Activated CD4-positive, alpha-beta T cell treated with anti-CD3 and anti-CD28 coated beads for 1 hour (primary cell): ENCODE measurements at places on chromosomes 1 and 21.

- no peak for DNase-seq
Observed at GRCh38 chr21:39037807-39038405, 145.3 kb downstream of the PSMG1 start.

DNA sequence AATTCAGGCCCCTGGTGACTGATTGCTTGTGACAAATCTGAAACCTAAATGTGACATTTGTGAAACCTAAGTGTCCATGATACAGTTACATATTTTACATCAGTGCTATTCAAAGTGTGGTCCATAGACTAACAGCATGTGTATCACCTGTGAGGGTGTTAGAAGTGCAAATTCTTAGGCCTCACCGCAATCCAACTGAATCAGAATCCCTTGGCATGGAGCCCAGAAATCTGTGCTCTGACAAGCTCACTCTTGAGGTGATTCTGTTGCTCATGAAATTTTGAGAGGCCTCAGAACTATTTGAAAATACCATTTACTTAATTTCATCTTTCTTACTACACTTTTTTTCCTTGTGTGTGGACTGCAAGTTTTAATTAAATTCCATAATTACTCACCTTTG is 587.9 kb downstream of the ADGRL2 start:
- no peak for DNase-seq

DNA sequence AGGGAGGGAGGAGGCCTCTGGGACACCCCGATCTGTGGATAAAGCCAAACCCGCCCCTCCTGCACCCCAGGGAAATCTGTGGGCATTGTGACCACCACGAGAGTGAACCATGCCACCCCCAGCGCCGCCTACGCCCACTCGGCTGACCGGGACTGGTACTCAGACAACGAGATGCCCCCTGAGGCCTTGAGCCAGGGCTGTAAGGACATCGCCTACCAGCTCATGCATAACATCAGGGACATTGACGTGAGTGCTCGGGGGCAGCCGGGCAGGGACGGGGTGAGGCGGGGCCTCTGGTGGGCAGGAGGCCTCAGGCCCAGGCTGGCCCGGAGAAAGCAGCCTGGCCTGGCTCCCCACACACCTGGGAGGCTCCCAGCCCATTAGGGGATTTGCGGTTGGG is 54.7 kb downstream of the ALPL start:
- no peak for DNase-seq

DNA sequence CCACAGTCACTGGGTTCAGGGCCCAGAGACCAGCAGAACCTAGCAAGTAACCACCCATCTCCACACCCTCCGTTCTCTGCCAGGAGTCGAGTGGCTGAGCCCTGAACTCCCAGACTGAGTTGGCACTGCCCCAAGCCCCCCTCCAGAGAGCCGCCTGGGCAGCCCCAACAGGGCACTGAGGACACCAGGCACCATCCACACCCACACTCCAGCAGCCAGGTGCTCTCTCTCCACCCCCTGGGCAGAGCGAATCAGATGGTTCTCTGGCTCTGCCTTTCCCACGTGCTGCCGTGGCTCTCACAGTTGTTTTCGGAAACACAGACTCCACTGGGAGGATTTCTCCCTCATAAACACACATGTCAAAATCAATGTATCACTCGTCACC is 13.6 kb downstream of the WDR4 start:
- DNase-seq = no peak

DNA sequence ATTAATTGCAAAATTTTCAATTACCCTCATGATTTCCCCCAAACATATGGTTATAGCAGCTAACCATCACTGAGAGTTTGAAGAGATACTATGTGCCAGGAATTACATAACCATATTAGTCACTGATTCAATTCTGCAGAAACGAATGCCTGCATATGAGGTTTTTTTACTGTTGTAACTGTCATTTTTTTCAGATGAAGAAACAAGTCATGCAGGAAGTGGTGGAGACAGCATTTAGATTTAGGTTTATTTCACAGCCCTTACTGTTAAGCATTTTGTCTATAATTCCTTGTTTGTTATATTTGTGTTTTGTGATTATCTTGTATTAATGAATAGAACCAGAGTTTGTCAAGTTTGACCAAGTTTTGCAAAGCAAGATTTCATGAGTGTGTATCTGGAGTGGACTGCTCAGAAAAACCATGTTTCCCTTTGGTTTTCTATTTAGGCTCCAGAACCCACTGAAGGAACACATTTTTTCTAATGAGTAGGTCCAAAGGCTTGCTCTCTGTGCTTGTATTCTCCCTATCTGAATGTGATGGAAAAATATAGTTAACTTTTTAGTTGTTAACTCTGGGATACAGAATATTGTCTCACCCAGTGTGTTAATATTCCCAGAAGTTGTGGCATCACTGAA is 308.5 kb upstream of the ADAMTS5 start:
- no peak for DNase-seq

- no peak for DNase-seq
Observed at GRCh38 chr1:117669572-117669971, 63.7 kb downstream of the TENT5C start.

DNA sequence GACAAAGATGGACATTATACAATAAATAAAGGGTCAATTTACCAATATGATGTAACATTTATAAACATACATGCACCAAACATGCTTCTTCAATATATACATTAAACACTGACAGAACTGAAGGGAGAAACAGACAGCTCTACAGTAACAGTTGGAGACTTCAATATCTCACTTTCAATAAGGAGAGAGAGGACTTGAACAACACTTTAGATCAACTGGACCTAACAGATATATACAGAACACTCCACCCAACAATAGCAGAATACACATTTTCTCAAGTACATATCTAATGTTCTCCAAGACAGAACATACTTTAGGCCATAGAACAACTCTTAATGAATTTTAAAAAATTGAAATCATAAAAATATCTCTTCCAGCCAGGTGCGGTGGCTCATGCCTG is 50.6 kb upstream of the TTC39A start:
- DNase-seq = no peak

DNA sequence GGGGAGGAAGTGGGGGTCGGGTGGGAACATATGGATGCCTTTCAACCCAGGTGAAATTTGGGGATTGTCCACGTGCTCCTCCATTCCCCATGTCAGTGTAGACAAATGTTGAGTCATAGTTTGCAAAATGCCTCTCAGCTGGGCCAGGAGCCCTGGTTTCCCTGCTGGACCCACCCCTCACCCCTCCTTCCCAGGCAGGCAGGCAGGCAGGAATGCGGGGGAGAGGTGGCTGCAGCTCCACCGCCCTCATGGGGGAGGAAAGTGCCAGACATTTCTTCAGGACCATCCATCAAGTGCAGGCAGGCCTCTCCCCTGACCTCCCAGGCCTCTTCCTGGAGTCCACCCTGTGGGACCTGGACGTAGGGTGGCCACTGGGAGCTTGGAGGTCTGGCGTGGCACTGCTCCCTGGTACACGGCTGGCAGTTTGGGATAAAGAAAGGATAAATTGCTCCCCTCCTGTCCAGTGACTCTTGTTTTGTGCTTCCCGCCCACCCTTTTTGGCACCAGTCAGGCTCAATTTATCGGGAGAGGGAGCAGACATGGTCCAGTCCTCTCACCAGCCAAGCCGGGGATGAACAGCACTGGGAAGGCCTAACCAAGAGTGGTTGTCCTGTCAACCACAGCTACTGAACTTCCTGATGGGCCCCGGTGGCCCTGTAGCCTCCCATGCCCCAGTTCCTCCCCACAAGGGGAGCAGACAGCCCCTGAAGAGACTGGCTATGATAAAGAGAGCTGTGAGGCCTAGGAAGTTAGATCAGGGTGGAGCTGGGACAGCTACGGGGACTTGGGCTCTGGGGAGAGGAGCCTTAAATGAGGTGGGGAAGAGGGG is 18.9 kb downstream of the NPR1 start:
- DNase-seq = no peak

DNA sequence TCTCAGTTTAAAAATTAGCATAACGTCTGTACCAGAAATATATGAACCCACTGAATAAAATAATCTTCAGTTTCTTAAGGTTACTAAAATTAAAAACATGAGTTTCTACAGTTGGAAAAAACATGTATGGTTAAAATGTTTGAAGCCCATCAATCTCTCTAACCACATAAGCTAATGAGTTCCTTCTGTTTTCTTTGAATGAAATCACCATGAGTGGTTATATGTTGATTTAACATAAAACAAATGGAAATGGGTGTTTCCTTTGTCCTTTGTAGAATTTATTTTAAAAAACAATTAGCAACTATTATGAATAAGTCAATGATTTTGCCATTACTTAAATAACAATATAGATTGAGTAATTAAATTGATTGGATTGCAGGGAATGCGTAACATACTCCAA is 3.0 kb upstream of the ADGRL2 start:
- DNase-seq = no peak

DNA sequence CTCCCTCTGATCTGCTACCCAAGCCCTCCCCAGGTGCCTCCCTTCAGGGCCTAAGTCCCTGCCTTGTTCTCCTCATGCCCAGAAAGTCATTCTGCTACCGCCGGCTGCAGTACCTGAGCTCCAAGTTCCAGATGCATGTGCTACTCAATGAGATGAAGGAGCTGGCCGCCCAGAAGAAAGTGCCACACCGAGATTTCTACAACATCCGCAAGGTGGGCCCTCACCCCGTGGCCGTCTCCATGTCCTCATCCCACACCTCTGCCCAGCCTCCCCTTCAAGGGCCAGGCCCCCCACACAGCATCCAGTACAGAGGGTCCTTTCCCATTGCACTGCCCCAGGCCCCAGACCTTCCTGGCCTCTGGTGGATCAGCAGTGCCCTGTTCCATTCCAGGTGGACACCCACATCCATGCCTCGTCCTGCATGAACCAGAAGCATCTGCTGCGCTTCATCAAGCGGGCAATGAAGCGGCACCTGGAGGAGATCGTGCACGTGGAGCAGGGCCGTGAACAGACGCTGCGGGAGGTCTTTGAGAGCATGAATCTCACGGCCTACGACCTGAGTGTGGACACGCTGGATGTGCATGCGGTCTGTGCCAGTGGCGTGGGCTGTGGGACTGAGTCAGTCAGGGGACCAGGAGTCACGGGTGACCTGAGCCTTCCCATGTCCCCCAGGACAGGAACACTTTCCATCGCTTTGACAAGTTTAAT is 8.2 kb downstream of the AMPD2 start:
- DNase-seq = no peak

DNA sequence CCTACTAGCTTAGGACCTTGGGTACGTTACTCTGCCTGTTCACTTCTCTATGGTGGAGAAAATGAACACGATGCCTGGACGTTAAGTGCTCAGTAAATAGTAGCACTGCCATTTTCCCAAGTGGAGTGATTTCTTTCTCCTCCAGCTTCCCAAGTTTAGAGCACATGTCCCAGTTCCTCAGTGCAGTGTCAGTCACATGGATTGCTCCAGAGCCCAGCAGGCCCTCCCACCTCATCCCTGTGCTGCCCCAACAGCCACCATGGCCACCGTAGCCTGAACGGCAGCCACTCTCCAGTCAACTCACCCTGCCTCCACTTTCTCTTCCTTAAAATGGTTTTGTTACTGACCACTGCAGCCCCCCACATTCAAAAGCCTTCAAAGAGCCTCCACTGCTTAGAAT is 8.5 kb downstream of the STMN1 start:
- no peak for DNase-seq

- no peak for DNase-seq
Observed at GRCh38 chr1:20974069-20974468, 187.0 kb upstream of the HP1BP3 start.

DNA sequence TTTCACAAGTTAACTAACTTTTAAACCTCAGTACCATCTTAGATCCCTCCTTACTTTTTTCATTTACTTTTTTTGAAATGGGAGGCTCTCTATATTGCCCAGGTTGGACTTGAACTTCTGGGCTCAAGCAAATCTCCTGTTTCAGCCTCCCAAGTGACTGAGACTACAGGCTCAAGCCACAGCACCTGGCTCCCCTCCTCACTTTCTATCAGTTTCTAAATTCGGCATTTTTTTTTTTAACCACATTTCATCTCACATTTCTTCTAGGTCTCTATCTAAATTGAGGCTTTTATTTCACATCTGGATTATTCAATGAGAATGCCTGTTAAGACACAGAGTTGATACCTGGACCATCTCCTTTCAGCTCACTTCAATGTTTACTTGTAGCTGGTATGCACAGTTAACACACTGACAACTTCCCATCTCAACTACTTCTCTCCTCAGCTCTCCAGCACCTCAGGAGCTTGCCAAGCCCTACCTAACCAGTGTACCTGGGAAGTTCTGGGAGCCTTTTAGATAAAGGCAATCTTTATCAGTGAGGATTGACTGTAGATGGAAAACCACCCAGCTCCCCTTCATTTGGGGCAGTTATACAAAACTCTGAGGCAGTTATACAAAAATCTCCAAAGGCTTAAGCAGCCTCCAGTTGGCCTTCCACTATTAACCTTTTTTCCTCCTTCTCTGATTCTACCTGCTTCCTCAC is 3.4 kb downstream of the USP33 start:
- no peak for DNase-seq

DNA sequence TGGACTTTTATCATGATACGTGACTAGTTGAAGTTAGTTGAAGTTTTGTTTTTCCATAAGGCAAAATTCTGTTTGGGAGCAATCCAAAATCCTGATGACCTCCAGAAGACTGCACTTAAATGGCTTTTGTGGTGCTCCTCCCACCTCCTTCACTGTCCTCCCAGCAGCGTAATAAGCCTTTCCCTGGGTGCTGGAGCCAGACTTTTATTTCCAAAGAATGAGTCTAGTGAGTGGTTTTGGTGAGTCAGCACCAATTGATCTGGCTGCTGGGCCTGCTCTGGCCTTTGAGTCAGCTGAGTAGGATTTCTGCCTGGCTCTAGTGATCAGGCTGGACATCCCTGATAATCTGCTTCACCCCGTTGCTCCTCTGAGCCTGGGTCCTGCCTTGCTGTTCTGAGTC is 21.7 kb upstream of the KCND3 start:
- no peak for DNase-seq
